ENCODE measurements at places on chromosomes 12 and 14. TPM values are rescaled to one million over a fixed set of nuclear protein-coding genes. Genes with fewer than 3 reads are reported as not detected.

DNA sequence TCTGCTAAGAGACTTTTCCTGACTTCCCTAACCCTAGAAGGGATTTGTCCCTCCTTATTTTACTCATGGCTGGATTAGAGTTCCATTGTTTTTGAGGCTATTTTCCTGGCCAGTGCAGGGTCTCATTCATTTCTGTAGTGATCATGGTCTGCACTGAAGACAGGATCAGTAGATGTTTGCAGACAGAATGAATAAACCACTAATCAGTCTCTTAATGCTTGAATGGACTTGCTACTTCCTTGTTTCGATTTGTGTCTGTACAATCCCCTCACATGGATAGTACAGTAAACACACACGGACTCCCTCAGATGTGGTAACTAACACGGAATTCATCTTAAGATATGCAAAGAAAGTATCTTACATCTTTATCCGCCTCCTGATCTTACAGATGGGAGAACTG is 102.6 kb upstream of the PRB2 start:
- no peak for DNase-seq

DNA sequence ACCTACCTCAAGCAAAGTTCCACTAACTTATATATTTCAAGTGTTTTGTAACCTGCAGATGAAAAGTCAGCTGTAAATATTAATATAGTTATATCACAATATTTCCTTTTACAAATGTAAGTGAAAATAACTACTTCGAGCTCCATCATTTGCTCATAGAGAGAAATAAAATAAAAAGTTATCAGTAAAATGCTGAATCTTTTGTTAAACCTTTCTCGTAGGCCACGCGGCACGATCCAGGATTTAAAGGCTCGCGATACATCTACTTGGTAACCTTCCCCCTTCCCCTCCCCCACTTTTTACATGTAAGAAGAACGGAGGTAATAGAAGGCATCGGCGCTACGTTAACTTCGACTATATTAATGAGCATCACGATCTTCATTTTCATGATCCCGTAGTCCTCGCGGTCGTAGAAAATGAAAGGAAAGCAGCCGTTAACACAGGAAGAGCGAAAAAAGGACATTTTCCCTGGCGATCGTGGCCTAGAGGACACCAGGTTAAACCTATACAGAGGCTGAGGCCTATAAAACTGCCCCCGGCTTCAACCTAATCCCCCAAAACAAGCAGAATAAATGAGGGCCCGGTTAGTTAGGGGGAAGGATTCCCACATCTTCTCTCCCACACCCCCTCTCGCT is 508 bp downstream of the HNRNPC start:
- no peak for DNase-seq

DNA sequence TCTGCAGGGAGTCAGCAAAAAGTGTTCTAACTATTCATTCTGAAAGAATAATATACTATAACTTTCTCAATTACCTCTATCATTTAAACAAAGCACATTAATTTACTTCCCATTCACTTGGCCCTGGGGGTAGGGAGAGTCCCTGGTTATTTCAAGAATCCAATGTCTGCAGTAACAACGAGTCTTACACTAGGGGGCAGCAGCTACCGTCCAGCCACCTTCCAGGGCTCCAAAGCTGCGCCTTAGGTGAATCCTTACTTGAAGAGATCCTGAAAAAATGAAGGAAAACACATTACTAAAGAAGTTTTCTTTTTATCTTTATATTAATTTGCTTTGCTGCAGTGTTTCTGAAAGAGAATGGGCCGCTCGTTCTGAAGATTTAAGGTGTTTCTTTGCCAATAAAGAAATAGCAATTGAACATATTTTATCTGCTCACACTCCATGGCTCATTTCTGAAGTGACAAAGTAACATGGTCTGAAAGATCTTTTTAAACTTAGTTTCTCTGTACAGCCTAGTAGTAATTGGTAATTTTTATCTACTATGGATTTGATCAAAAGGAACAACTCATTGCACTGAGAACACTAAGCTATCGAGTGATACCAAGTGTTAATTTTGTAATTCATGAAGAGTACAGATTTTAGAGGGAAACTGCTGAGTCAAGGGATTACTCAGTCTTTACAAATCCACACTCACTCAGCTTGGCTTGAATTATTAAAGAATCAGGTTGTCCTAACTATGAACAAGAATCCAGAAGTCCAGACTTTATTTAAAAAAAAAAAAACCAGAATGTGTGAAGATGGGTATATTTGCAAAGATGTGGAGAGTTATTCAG is 27.6 kb downstream of the BHLHE41 start:
- peak; percentile 83 for DNase-seq

GRCh38 chr12:108613548-108613947 is 15.7 kb upstream of the TMEM119 start:
- DNase-seq: no peak

- DNase-seq: no peak
These were observed 180.2 kb downstream of the TSPAN9 start for GRCh38 chr12:3257411-3257810.

DNA sequence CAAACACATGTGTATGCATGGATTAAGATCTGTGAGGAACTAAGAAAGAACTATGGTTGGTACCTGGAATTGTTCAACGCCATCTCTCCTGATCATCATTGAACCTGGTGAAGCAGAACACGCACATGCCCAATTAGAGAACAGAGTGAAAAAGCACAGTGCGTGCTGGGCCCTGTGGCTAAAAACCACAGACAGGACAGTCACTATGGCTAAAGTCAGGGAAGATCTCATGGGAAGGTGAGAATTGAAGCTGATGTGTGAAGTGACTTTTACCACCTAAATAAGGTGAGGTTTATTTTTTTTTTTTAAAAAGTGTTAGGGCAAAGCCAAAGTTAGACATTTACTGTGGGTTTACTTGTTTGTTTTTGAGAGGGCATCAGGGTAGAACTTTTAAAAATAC is 215.0 kb downstream of the SLC38A4 start:
- DNase-seq: no peak

TPPP2 gene
- total RNA-seq: 0.49 TPM

GDF3 gene
- total RNA-seq: 1.3 TPM
